ENCODE measurements at places on chromosomes 4 and X.

GRCh38 chr4:98784947-98785706 lies 126.7 kb upstream of the TSPAN5 start:
- DNase-seq, result no peak

- no peak for DNase-seq
Observed at GRCh38 chr4:67261971-67262370, 283.3 kb downstream of the CENPC start.

- no peak for DNase-seq
Observed at GRCh38 chrX:1554469-1555210, 17.7 kb upstream of the P2RY8 start.

DNA sequence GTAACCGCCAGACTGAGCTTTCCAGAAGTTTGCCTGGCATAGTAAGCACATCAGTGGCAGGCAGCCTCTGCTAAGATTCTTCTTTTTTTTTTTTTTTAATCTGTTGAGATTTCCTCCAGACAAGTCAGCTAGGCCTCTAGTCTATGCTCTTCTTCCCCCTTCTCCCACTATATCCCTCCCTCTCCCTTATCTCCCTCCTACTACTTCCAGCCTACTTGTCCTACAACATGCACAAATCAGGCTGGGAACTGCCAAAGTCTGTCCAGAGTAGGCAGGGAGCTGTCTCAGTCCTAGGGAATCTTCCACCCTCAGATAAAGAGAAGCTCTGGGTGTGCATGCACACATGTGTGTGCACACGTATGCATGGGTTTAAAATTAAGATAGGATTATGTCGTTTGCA lies 49.7 kb upstream of the ARMCX2 start:
- no peak for DNase-seq

GRCh38 chr4:168585168-168586091 lies 88.6 kb downstream of the PALLD start:
- peak; percentile 23 for DNase-seq

GRCh38 chr4:167854881-167855280 lies 237.5 kb upstream of the ANXA10 start:
- DNase-seq, result no peak

DNA sequence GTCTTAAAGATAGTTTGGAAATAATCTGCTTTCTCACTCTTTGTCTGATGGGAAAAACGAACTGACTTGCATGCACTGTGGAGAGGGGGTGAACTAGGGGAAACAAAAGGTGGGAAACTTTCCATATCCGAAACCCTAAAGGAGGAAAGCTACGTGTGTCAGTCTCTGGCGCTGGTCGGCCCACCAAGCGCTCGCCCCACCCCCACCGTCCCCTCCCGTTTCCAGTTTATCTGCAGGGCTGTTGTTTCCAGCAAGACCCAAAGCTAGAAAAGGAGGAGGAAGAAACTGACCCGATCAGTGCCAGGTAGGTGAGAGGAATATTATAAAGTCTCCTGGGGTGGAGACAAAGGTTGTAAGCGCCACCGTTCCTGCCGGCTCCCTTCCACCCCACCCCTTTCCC lies 552 bp downstream of the TCEAL9 start:
- no peak for DNase-seq

DNA sequence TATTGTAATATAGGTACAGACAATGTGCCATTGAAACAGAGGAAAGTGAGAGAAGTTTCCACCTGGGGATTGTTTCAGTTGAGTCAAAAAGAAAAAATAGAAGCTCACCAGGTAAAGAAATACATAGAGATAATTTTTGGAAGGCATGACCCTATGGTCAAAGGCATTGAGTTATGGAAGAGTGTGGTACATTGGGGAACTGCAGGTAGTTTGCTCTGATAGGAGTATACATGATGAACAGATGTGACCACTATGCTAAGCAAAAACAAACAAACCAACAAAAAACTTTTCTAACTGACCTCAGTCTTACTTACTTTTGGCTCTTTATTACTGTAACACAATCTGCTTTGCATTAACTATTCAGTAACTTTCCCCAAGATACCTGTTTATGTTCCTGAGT lies 85.9 kb downstream of the UGT8 start:
- DNase-seq, result no peak

DNA sequence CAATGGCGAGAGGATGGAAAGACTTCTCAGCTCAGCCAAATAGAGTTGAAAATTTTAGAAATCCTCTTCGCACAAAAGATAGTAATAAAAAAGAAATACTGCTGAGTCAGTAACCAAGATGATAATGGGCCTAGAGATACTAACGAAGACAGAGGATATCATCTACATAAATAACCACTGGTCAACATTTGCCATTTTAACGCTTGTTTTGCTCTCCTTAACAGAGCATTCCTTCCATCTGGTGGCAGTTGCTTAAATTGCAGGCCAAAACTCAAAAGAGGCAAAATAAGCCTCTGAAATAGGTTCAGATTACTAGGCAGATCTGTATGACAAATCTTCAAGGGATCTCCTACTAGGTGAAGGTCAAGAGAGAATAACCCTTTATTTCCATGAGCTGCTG lies 51.7 kb upstream of the MCF2 start:
- DNase-seq, result no peak

DNA sequence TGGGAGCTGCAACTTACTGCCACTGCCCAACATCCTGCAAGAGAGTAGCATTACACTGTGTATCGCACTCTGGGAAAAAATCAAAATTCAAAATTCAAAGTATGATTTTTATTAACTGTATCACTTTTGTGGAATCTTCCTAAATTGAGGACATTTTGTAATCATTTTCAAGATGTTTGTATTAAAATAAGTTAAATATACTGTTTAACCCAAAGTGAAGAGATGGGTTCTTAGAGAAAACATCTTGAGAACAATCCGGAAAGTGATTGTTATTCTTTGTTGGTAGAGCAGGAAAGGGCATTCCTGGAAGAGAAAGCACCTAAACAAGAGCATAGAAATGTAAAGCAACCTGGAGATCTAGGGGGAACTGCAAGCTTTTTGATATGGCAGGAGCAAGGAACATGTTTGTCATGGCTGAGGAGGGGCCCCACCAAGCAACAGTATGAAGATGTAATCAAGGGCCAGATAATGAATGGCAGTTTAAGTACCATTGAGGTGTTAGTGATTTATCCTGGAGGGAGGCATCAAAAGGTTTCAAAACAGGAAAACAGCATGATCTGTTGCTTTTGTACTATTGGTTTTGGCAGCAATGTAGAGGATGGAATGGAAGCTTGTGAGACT lies 14.1 kb upstream of the SEC24D start:
- DNase-seq, result no peak

DNA sequence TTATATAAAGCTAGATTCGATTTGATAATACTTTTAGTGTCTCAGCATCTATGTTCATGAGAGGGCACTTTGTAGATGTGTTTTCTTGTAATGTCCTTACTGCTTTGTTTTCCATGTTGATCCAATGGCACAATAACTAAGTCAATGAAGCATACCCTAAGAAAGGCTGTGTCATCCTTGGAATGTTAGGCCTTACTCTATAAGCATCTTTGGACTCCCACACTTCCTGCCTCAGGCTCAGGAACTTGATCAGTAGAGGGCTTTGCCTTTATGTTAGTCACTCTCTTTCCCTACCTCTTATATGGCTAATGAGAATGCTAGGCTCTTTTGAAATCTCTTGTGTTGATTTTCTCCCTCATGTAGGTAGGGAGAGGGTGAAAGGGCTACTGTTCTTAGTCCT lies 33.2 kb upstream of the EDA2R start:
- no peak for DNase-seq

- no peak for DNase-seq
Observed at GRCh38 chr4:40846532-40846931, 96.8 kb downstream of the NSUN7 start.

- no peak for DNase-seq
Observed at GRCh38 chr4:7956934-7957656, 17.4 kb upstream of the AFAP1 start.

DNA sequence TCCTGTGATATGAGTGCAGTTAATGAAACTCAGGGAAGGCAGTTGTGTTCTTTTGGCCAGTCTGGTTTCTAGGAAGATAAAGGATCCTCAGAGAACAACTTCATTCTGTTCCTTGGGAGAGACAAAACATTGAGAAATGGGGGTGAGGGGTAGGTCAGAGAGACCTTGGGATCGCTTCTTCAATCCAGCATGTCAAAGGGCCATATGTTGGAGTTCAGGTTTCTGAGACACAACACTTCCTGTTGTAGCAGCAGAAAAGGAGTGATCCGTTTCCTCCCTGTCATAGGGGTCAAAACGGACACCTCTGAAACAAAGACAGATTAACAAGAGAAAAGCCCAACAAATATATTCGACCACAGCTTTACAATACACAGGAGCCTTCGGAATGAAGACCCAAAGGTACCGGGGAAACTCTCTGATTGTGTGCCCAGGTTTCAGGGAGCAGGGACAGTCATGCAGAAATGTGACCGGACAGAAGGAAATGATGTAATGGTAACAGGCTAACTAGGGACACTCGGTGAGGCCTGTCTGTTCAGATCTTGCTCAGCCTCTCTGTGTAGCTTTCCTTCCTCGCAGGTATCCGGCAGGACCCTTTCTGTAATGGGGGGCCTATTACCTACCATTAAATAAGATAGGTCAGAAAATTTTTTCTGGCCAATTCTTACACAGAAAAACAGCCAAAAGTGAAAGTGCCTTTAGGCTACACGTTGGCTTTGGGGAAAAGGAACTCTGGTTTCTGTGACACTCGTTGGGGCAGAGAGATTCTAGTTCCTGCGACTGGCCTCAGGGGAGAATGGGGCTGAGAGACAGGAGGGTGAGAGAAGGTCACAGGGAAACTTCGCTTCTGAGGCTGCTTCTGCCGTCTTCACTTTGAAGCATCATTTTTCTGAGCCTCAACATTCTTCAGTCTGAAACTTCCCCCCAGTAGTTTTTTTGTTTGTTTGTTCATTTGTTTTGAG lies 103.3 kb upstream of the TLR3 start:
- no peak for DNase-seq

DNA sequence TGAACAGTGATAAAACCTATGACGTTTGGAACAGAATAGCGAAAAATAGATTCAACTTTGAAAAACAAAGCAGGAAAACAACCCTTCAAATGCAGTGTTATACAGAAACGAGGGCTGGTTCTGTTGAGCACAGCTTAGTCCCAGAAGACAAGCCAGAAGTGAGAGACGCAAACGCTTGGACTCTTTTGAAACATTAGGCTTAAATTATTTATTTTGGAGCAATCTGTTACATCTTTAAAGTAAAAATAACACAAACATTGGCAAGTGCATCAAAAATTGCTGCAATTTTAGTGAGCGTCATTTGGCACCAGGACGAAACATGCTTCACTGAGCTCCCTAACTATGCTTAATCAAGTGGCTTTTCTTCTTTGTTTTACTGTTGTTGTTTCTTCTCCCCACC lies 63.5 kb downstream of the ENPP6 start:
- DNase-seq, result no peak

- DNase-seq, result no peak
Observed at GRCh38 chrX:70973221-70973620, 42.3 kb upstream of the SLC7A3 start.

DNA sequence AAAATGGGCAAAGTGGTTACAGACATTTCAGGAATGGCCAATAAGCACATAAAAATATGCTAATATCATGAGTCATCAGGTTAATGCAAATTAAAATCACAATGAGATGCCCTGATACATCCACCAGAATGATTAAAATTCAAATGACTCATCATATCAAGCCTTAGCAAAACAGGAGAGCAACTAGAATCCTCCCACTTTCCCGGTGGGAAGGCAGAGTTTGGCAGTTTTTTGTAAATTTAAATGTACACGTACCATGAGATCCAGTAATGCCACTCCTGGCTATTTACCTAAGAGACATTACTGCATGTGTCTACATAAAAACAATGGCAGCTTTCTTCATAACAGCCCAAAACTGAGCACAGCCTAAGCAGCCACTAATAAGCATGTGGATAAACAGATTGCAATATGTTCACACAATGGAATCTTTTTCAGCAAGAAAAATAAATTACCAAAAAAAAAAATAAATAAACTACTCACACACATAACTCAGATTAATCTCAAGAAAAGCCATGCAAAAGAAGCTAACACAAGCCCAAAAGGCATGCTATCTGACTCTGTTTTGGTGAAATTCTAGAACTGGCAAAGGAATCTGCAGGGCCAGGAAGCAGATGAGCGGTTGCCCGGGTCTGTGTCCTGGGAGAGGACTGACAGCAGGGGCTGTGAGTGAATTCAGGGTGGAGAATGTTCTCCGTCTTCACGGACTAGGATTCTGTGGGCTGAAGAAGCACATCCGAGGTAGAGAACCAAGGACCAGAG lies 48.8 kb downstream of the AFAP1 start:
- no peak for DNase-seq

DNA sequence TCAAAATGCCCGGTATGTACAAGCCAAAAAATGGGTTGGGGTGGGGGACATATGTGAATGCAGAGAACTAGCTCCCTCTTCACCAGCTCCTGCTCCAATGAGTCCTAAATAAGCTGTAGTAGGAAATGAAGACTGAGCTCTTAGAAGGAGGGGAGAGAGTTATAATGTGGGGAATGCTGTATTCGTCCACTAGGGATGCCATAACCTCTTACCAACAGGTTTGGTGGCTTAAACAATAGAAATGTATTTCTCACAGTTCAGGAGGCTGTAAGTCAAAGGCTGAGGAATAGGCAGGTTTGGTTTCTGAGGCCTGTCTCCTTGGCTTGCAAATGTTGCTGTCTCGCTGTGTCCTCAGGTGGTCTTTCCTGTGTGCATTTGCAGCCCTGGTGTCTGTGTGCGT lies 4.4 kb upstream of the INPP4B start:
- no peak for DNase-seq

- no peak for DNase-seq
Observed at GRCh38 chrX:57379296-57379695, 92.8 kb downstream of the FAAH2 start.

DNA sequence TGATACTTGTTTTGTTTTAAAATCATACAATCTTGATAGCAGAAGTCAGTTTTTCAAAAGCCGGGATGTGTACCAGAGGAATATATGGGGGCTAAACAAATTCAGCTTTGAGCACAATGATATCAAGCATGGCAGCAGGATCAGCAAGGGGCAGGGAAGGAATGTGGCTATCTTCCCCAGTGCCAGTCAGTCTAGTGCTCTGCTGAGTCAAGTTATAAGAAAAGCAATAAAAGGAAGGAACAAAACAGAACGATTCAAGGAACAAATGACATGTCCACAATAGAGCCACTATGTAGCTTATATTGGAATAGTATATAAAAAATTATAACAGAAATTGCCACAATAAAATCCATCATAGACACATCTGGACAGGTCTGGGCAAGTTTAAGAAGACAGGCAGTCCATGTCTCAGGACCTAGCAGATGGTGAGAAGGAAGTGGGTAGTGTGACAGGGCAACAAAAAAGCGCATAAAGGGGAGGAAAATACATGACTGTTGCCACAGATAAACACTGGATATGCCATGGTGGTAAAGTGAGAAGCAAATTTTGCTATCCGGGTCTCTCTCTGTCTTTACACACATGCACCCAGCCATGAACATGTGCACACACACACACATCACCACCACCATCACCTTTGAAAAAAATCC lies 518.2 kb upstream of the HTR2C start:
- DNase-seq, result no peak
